ENCODE measurements at places on chromosomes 1 and 21.

- no peak for DNase-seq
Measured at GRCh38 chr1:45442272-45442671, 48.7 kb downstream of the TESK2 start.

DNA sequence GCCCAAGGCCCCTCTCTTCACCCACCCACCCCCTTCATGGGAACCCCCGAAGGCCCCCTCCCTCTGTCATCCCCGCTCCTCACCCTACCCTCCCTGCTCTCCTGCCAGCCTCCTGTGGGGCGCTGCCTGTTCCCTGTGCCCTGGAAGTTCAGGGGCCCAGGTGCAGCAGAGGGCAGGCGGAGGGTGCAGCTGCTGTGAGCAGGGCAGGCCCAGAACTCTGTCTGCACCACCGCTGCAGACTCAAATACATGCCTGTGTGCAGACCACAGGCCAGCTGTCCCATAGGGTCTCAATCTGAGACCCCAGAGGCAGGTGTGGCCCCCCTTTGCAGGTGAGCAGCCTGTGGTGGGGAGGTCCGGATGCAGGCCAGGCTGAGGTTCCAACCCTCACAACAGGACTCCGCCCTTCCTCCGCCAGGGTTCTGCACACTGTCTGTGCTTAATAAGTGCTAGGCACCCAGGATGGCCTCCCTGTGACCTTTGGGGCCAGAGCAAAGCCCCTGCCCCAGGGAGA, 62.5 kb downstream of the WNT9A start:
- no peak for DNase-seq

DNA sequence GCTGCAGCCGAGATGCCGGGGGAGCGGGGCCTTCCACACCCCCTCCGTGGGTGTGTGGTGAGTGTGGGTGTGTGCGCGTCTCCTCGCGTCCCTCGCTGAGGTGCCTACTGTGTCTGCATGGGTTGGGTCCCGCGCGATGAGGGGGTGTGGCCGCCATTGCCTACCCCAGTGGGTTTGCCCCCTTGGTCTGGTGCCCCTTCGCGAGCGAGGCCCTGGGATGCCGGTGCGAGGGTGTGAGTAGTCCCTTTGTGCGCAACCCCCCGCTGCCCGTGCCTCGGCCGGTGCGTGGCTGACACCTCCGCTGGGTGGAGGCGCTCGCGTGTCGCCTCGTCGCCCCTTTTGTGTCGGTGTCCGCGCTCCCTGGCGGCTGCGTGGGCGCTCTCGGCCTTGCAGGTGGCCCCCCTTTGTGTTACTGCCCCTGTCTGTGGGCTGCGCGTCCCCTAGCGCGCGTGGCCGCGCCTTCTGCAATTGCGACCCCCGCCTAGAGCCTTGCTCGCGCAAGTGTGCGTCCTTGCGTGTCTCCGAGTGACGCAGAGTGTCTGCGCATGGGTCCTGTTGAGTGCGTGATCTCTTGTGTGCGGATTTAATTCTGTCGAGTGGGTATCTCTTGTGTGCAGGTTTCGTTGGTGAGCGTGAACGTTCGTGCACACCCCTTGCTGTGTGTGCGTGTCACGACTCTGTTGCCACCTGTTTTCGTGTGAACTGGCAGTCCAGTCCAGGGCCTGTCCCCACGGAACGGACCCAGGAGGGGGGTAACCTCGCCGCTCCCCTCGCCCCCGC, 553 bp downstream of the TTC3 start:
- DNase-seq: peak; percentile 41

DNA sequence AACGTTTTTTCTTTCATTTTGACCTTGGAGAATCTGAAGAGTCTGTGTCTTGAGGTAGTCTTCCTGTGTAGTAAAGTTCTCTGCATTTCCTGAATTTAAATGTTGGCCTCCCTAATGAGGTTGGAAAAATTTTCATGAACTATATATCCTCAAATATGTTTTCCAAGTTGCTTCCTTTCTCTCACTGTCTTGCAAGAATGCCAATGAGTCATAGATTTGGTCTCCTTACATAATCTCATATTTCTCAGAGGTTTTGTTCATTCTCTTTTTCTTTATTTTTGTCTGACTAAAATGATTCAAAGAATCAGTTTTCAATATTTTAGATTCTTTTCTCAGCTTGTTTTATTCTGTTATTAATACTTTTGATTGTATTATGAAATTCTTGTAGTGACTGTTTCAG, 87.6 kb downstream of the DRAM2 start:
- peak; percentile 0 for DNase-seq

DNA sequence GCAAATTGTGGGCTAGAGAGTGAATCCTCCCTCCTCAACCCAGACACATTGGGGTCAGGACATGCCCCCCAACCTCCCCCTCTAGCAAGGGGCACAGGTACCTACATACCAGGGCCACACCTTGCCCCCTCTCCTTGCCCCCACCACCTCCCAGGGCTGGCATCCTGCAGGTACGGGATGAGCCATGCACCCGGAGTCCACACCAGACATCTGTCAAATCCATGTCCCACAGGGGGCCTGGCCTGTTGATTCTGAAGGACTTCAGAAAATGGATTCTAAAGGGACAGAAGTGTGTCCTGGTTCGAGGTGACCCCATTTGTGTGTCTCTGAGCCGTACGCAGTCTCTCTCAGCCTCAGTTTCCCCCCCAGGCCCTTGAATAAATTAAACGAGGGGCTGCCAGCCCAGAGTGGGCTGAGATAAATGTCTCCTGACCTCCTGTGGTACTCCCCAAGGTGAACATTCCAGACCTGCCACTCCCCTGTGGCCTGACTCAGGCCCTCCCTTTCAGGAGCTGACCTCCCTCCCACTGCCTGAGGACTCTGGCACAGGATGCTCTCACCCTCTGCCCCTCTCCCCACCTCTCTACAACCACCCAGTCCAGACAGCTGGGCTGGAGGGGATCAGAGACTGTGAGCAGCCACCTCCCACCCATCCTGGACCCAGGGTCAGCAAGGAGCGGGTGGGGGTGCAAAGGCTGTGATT, 94.5 kb downstream of the EPHB2 start:
- no peak for DNase-seq

Data from Kasumi-1 (cell line).